ENCODE measurements at places on chromosomes 11 and 22.

DNA sequence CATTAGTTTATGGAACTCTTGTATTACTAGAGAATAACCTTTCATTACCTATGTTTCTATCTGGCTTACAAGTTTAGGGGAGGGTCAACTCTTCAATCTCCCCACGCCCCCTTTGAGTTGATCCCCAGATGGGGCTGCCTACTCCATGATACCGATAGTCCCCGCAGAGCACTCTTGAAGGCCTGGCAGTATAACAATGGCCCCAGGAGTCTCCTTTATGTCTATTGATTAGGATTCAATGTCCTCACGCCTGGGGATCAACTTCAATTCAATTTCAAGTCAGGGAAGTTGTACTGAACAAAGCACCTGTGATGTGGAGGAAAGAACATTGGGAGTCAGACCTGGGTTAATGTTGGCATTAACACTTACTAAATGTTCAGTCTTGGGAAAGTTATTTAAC, 520.2 kb downstream of the METTL15 start:
- DNase-seq: no peak

- no peak for DNase-seq
Measured at GRCh38 chr11:93474123-93474522, 69.1 kb downstream of the SMCO4 start.

- DNase-seq: no peak
Measured at GRCh38 chr11:131663405-131664200, 293.2 kb downstream of the NTM start.

- DNase-seq: no peak
Measured at GRCh38 chr11:2665526-2666400, 34.0 kb downstream of the KCNQ1OT1 start.

DNA sequence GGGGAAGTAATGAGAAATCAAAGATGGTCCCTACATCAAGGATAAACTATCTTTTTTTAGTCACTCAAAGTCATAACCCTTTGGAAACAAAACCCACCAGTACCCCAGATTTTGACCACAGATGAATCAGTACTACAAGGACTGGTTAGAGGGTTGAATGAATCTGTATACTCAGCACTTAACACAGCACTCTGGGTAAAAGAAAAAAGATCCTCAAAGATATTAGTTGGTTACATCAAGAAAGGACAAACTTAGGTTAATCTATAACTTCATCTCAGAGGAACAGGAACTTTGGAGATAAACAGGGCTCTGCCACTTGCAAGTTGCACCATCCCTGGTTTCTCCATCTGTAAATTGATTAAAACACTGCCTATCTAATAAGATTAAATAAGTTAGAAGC, 18.8 kb downstream of the SC5D start:
- no peak for DNase-seq

DNA sequence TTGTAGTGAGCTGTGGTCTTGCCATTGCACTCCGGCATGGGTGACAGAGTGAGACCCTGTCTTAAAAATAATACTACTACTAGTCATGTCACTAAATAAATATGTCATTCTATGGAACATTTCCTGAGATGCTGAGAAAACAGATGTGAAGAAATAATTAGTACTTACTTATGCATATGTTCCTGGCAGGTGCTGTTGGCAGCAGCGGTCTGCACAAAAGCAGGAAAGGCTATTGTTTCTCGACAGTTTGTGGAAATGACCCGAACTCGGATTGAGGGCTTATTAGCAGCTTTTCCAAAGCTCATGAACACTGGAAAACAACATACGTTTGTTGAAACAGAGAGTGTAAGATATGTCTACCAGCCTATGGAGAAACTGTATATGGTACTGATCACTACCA, 8.8 kb downstream of the ARCN1 start:
- no peak for DNase-seq

GRCh38 chr11:84685976-84686375, 941.2 kb downstream of the DLG2 start:
- no peak for DNase-seq

GRCh38 chr22:30649430-30650007, 13.9 kb downstream of the SLC35E4 start:
- peak; percentile 80 for DNase-seq

DNA sequence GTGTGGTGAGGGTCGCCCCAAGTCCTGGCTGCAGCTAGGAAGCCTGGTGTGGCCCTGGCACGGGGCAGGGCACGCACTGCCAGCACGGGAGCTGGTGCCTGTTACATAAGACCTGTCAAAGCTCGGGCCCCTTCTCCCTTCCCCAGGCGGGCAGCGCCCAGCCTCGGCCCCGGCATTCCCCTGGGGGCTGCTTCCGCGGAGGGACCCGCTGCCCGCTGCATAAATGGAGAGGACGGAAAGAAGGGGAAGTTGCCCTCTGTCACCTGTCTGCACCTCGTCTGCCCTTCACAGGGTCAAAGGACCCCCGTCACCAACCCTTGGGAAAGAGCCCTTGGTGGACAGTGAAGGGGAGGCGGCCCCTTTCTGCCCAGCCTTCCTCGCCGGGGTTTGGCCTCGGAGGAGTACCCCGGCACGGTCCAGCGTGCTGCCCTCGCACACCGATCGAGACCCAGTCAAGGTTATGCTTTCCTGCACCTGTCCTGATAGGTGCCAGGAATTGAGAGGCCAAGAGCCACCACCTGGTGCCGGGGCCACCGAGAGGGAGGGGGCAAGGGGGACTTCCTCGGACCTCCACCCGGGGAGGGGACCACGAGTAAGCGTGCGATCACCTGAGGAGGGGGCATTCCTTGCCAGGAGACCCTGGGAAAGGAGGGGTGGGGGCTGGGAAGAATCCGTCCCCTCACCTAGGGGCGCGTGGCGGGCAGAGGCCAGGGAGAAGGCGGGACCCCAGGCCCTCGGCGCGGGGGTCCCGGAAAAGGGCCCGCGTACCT, 16.8 kb upstream of the MFRP start:
- DNase-seq: no peak

DNA sequence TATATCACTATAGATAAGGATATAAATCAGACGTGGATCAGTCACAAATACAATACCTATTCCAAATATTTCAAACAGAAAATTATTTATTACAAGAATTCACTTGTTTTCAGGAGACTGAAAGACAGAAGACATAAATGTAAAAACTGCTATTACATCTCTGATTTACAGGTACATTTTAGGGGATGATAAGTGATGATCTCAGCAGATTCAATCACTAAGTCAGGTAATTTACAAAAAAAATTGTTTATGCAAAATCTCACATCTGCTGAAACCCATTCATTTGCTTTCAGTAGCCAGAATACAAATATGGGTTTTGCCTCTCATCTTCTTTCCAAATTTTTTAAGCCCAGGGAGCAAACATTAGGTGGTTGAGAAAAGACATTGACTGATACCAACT, 1648.4 kb upstream of the RAG2 start:
- DNase-seq: no peak

DNA sequence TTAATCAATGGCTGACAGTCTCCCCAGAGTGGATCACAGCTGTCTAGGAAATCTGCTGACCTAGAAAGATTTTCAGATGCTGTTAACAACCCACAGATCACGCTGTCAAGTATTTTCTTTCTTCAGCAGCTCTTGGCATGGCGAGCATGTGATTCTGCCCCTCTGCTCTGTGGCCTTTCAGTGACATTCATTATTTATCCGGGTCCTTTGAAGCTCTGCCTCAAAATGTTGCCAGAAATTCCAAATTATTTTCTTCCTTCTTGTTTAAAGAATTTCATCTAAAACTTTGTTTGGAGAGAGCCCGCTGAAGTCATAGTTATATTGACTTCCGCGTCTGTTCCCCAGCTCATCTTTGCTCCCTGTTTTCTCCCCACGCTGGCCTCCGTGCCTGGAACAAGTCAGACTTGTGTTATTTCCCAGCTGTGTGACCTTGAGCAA, 134.1 kb downstream of the COMMD9 start:
- no peak for DNase-seq

DNA sequence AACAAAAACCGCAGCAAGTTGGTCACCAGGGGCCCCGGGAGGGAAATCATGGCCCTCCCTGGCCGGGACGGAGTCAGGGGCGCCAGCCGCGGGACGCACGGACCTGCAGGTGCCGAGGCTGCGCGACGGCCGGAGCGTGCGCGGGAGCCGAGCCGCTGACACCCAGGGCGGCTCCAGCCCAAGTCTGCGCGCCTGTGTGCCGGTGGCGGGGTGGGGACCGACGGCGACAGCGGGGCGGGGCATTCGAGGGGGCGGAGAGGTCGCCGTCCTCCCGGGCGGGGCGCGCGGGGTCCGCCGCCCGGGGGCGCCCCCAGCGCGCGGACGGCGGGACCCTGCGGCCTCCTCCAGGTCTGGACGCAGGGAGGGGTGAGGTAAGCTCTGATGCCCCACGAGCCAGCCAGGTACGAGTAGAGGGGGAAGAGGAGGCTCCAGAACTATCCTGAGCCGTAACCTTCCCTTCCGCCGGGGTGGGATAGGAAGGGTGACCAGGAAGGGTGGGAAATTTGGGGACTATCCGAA, at the start of gene ESAM:
TSS of gene ESAM (minus strand) at position 186 of the 519 bp plus-strand sequence. CDS start at position 50, 136 bp downstream.
- DNase-seq: peak; percentile 78

GRCh38 chr11:111367411-111368284, 11.4 kb downstream of the POU2AF1 start:
- no peak for DNase-seq

DNA sequence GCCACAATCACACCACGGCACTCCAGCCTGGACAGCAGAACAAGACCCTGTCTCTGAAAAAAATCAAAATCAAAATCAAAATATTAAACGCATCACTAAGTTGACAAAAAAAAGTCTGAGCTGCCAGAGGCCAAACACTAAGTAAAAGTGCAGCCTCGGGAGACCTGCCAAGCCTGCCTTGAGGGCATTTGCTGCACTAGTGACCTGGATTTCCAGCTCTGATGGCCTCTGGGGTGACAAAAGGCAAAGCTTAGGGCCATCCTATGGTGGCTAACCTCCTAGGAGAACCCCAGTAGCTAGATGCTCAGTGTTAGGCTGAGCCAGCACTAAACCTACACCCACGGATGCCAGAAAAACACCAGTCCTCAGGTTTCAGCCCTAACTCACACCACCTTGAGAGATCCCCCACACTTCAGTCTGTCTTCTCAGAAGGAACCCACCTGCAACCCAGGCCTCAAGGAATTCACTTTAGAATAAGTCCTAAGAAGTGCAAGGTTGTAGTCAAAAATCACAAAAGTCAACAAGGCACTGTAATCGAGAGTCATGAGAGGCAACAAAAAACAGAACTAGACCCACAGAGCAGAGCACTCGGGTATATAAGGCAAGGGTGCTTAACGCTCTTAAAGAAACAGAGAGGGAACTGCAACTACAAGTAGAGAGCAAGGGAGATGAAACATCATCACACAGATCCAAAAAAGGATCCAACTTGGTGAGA, 28.6 kb downstream of the GNB1L start:
- no peak for DNase-seq

DNA sequence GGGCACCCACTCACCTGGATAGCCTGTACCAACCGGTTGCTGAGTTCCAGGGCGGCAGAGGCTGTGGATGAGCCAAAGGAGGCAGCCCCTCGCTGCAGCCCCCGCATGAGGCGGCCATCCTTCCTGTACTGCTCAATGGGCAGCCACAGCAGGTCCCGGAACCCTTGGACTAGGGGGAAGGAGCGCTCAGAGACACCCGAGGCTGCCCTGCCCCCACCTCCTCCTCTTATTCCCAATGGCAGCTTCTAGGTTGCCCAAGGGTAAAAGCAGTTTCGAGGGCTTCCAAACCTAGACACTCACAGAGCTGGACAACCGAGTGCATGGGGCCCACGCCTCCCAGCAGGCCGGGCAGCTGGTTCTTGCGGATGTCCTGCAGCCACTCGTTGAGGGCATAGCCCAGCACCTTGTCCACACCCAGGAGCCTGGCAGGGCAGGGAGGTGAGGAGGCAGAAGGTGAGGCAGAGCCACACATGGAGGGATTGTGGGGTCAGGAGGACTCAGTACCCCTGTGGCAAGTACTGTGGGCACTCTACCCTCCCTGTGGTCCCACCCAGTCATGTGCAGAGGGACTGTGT, 18.1 kb upstream of the EHD1 start:
- no peak for DNase-seq

DNA sequence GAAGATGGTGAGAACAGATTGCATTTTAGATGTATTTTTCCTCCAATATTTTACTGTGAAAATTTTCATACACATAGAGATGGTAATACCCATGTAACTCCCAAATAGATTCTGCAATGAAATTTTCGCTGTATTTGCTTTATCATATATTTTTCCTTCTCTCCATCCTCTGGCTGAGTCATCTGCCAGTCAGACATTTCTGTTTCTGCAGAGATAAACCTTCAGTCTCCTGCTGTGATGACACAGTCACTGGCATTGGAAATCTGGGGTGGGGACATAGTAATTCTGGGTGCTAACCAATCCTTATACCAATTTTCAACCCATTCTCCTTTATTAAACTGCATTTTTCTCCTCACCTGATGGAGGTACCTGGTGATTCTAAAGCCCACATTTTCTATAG, 33.7 kb downstream of the SVIP start:
- DNase-seq: no peak

Measured in CD4-positive, alpha-beta T cell treated with Interleukin-6 for 4 hours (primary cell).